ENCODE measurements at places on chromosomes 5 and 9.
A peak's percentile ranks its signal among the peaks of the same experiment; 100 is the strongest.

DNA sequence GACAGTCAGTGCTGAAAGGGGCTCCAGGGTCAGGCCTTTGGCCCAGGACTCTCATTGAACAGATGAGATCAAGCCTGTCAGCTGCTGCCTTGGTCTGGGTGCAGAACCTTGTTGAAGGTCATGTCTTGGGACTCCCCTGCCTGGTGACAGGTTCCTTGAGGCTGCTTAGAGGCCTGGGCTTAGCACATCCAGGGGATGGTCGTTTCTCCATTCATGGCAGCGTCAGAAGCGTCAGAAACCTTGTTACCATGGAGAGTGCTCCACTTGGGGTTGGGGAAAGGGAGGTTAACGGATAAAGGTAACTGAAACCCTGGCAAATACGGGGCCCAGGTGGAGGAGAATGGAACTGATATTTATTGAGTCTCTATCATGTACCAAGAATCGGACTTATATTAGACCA, 8.8 kb downstream of the ARPC5L start:
- DNase-seq, result no peak

DNA sequence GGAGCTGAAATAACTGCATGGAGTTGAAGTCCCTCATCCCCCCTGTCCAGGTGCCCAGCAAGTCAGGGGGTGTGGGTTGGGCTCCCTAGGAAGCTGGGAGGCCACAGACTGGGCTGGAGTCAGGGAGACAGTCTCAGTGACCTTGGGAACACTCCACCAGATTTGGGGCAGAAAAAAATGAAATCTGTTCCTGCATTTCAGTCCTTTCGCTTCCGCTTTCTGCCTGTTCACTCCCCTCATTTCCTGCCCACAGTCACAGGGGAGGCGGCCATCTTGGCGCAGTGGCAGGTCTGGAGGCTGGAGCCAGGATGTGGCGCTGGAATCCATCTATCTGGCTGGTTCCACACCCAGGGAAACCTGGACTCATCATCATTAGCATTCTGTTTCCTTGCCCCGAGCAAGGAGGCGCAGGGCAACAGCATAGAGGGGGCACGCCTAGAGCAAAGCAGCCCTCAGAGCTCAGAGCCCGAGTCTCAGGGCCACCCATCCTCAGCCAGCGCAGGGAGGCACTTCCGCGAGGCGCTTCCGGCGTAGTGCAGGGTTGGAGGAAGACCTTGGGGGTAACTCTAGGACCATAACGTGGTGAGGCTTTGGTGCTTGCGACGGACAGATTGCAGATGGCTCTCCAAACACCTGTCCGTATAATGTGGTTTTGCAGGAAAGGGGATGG, 86.2 kb upstream of the HSPA9 start:
- no peak for DNase-seq

GRCh38 chr5:17218353-17219005, 1.0 kb downstream of the BASP1 start:
- DNase-seq, result no peak

- DNase-seq, result no peak
Measured at GRCh38 chr5:166338801-166339200, 1952.6 kb upstream of the WWC1 start.

DNA sequence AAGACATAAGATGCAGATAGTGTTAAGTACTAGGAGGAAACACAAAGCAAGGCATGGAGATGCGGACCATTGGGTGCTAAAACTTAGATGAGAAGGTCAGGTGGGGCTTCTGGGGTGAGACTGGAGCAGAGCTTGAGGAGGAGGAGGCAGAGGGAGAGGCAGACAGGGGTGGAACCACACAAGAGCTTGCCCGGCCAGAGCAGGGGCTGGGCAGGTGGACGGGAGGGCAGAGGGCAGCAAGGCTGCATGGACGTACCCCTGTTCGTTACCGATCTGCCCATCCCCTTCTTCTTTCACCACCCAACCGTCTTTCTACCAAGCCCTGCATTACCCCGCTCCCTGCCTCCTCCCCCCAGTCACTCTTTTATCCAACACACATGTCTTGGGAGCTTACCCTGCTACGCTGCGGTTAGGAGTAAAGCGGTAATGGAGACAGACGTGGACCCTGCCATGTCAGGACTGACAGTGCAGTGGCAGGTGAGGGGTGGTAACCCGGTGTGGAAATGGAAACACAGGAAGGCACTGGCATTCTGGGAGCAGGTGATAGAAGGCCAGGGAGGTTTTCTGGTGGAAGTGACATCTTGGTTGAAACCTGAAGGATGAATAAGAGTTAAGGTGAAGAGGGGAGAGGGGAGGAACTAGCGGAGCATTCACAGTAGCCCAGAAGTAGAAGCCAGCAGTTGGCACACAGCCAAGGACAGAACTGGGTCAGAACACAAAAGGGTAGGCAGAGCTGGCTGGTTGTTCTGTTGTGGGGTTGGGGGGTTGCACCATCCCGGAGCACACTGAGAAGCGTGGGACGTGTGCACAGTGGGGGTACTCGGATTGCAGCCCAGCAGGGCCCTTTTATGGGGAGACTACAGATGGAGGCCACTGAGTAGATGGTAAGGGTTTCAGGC, 167.2 kb downstream of the CACNA1B start:
- no peak for DNase-seq

DNA sequence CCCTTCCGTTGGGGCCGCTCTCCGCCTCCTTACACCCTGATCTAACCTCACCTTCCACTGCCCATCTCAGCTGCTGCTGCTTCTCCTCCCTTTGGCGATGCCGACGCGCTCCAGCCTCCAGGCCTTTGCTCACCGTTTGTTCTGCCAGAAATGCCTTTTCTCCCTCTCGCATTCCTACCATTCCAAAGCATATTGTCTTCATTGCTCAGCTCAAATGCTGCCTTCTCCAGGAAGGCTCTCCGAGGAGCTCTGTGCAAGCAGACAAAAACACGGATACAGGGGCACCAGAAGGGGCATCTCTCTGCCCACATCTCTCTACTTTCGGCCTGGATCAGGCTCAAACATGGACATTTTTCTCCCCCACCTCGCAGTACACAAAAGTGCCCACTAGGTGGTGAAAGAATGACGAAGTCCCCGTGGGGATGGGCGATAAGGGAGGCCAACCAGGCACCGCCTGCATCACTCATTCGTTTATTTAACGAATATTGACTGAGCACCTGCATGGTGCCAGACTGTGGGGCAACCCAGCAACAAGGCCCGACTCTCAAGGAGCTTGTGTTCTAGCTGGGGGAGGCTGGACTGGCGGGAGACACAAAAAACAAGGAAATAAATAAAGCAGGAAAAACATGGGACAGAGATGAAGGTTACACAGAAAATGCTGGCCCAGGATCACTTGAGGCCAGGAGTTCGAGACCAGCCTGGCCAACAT, 7.3 kb upstream of the GRHPR start:
- peak; percentile 45 for DNase-seq

DNA sequence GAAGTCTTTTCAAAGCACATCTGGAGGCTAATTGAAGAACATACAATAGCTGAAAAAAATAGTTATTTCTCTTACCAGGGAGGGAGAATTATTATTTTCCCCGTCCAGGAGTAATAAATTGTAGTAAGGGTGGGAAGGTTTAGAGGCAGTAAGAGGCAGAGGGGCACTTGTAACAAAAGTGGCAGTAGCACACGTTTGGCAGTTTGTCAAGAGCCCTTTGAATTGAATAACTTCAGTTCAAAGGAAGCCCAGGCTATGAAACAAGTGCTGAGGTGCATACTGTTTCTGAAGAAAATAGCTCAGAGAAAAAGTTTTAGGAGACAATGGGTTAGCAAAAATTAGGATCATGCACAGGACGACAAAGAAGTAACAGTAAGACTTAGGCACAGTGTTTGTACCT, 451.3 kb downstream of the LRRC70 start:
- DNase-seq, result no peak

DNA sequence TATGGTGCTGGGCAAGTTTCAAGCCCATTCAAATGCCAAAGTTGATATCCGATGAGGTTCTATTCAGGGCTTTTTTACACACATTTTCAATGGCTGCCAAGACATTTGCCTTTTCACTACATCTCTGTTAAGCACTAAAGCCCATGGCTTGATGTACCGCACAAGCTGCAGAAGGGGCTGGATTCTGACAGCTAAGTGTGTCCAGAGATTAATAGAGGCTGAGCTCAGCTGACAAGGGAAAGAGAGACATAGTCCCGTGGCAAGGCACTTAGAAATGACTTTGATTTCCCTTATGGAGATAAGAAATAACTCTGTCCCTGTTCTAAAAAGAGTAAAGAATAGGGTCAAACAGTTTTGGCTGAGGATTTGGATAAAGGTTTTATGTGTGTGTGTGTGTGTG, 198.6 kb downstream of the DMRT2 start:
- DNase-seq, result no peak

DNA sequence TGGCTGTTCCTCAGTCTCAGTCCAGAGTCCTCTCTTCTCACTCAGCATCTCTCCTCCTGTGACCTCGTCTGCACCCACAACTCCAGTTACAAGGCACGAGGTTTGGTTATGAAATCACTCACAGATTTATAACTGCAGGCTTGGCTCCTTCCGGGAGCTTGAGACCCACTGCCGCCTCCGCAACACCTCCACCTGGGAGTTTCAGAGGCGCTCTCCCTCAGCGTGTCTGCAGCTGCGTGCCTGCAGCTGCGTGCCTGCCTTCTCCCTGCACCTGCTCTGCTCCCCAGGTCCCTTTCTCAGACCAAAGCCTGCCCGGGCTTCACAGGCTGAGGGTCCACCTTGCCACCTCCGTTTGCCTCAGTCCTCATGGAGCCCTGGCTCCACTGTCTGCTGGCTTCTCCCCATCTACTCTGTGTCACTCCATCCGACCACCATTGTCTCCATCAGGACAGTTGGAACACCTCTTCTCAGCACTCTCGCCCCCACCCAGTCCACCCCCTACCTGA, 51.5 kb downstream of the HRH2 start:
- DNase-seq, result no peak

DNA sequence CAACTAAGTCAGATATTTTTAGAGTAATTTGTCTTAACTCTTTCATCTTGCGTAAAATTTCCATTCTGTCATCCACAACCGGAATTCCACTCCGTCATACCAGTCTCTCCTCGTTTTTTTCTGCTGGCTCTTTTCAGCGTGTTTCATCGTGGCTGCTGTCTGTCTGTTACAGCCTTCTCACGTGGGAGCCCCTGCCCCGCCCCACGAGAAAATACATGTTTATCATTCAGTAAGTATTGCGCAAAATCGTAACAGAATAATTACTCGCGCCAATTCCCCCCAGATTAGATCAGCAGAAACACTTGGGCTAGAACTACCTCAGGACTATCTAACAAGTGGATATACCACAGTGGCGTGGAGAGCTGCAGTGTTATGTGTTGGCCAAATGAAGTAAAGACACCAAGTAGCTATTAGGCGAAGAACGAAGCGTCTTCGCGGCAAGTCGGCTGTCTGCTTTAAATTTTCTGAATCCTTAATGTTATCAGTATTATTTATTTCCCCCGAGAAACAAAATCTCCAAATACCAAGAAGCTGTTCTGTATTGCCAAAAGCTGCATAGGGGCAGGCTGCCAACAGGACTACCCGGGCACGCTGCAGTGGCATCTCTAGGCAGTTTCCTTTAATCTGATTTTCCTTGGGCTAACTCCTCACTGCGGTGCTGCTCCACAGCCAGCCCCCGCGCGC, 566 bp upstream of the FOCAD start:
- peak; percentile 17 for DNase-seq

- no peak for DNase-seq
Measured at GRCh38 chr9:125405938-125406809, 144.5 kb downstream of the GAPVD1 start.

- DNase-seq, result peak; percentile 54
Measured at GRCh38 chr5:179907556-179908324, at the start of gene TBC1D9B. Gene TBC1D9B (minus strand): TSS chr5:179907897. CDS start chr5:179907821, 76 bp downstream.

GRCh38 chr9:77386187-77386586, 208.9 kb downstream of the VPS13A start:
- DNase-seq, result no peak

DNA sequence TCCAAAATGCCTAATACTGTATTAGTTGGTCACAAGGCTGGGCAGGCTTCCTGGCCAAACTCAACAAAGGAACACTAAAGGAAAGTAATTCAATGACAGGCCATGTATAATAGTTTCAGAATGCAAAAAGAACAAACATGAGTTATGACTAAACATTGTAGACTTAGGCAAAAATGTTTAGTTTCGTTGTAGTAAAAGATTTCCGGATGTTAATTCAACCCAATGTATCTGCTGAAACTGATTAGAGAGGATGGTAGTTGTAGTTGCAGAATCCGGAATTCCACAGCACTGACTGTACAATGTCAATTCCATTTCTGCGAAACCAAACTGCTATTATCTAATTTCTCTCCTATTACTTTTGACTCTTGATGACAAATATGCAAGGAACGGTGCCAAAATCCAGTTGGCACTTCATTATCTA, 117.9 kb upstream of the FST start:
- DNase-seq, result no peak

GRCh38 chr9:28518439-28518838, 945.2 kb upstream of the C9orf72 start:
- no peak for DNase-seq

GRCh38 chr5:178241231-178241663, 8.6 kb upstream of the PHYKPL start:
- DNase-seq, result no peak

DNA sequence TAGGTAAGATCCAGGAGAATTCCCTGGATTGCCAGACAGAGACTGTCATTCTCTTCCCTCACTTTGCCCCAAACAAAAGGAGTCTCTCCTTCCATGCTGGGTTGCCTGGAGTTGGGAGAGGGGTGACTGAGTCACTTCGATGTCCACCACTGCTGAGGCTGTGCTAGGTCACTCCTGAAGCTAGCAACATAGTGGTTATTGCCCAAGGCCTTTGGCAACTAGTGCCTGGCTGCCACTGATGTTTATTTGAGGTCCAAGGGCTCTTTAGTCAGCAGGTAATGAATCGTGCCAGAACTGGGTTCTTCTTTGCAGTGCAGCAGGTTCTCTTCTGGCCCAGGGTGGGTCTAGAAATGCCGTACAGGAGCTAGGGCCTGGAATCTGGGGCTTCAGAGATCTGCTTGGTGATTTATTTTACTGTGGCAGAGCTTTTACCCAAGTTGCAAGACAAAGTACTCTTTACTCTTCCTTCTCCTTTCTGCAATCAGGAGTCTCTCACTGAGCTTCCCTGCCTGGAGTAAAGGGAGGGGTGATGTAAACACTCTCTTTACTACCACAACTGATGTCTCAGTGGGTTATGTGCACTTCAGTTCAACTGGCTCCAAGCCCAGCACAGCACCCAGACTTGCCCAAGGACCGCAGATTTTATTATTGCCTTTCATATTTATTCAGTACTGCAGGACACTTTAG, 155.7 kb upstream of the SH3GL2 start:
- DNase-seq, result no peak
